Bladder microvascular endothelial cell (primary cell): ENCODE measurements at places on chromosomes 12 and 14. TPM values are rescaled to one million over a fixed set of nuclear protein-coding genes. Genes with fewer than 3 reads are reported as not detected.

DLST gene
- 46.1 and 73.6 TPM in 2 replicates for total RNA-seq

SLC17A8 gene
- total RNA-seq, result not detected in 2 replicates

TSFM gene
- 14.6 and 18.6 TPM in 2 replicates for total RNA-seq

KRT2 gene
- not detected in 2 replicates for total RNA-seq

STON2 gene
- total RNA-seq, result 0.49 and 59.4 TPM in 2 replicates

RASSF9 gene
- total RNA-seq, result 1.5 and 4.6 TPM in 2 replicates

RNASE7 gene
- not detected in 2 replicates for total RNA-seq

ASPG gene
- not detected in 2 replicates for total RNA-seq

GPRC5A gene
- total RNA-seq, result 2.9 and 4.9 TPM in 2 replicates

CCNB1IP1 gene
- 19.3 and 27.8 TPM in 2 replicates for total RNA-seq

SMIM41 gene
- total RNA-seq, result under 0.01 and 0.13 TPM in 2 replicates

CHD8 gene
- 39.0 and 81.2 TPM in 2 replicates for total RNA-seq

SMARCD1 gene
- total RNA-seq, result 43.1 and 62.9 TPM in 2 replicates

PLCZ1 gene
- not detected in 2 replicates for total RNA-seq

CFL2 gene
- 28.0 and 97.9 TPM in 2 replicates for total RNA-seq

MMP17 gene
- total RNA-seq, result 3.4 and 5.1 TPM in 2 replicates

SMCO3 gene
- total RNA-seq, result under 0.01 and 1.1 TPM in 2 replicates

LMO3 gene
- not detected in 2 replicates for total RNA-seq

FSCB gene
- total RNA-seq, result not detected in 2 replicates

PRR4 gene
- total RNA-seq, result 0.16 and 1.0 TPM in 2 replicates

KCNK13 gene
- total RNA-seq, result not detected in 2 replicates

PLEK2 gene
- total RNA-seq, result 1.1 and 4.7 TPM in 2 replicates

CMTM5 gene
- total RNA-seq, result not detected in 2 replicates

PCED1B gene
- 0.06 and 0.32 TPM in 2 replicates for total RNA-seq

HOXC12 gene
- not detected in 2 replicates for total RNA-seq

RNASE1 gene
- 39.1 and 99.4 TPM in 2 replicates for total RNA-seq

POTEM gene
- total RNA-seq, result not detected in 2 replicates

DAO gene
- not detected in 2 replicates for total RNA-seq

SPTB gene
- under 0.01 and 0.06 TPM in 2 replicates for total RNA-seq

SLC25A21 gene
- 0.16 and 1.3 TPM in 2 replicates for total RNA-seq

AICDA gene
- total RNA-seq, result not detected in 2 replicates

LHX5 gene
- total RNA-seq, result not detected in 2 replicates

KIAA0586 gene
- total RNA-seq, result 13.1 and 32.2 TPM in 2 replicates

TPPP2 gene
- not detected in 2 replicates for total RNA-seq

B4GALNT1 gene
- total RNA-seq, result under 0.01 and 0.06 TPM in 2 replicates

RDH12 gene
- not detected in 2 replicates for total RNA-seq

SRRM4 gene
- total RNA-seq, result not detected in 2 replicates

TSHR gene
- not detected in 2 replicates for total RNA-seq

TIMELESS gene
- 11.3 and 15.8 TPM in 2 replicates for total RNA-seq

TAS2R46 gene
- 1.5 and 6.5 TPM in 2 replicates for total RNA-seq

WSCD2 gene
- total RNA-seq, result not detected in 2 replicates

GSG1 gene
- total RNA-seq, result not detected in 2 replicates

CLEC7A gene
- total RNA-seq, result 0.16 and 0.25 TPM in 2 replicates

FAM90A1 gene
- not detected in 2 replicates for total RNA-seq
